H7 (cell line): ENCODE measurements at places on chromosomes 11 and 22. TPM values are rescaled to one million over a fixed set of nuclear protein-coding genes. Genes with fewer than 3 reads are reported as not detected.
A peak's percentile ranks its signal among the peaks of the same experiment; 100 is the strongest.

DNA sequence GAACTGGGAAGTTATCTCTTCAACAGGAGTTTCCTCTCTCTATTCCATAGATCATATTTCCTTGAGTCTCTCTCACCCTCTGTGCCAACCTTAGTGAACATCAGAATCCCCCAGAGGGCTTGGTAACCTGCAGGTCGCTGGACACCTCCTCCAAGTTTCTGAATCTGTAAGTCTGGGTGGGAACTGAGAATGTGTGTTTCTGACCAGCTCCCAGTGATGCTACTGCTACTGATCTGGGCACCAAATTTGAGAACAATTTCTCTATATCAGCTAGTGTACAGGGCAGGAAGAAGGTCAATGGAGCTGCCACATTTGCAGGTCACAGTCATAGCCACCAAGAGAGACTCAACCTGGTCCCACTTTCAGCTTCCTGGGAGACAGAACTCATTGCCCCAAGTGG lies 62.9 kb downstream of the RCN1 start:
- DNase-seq, result no peak

DNA sequence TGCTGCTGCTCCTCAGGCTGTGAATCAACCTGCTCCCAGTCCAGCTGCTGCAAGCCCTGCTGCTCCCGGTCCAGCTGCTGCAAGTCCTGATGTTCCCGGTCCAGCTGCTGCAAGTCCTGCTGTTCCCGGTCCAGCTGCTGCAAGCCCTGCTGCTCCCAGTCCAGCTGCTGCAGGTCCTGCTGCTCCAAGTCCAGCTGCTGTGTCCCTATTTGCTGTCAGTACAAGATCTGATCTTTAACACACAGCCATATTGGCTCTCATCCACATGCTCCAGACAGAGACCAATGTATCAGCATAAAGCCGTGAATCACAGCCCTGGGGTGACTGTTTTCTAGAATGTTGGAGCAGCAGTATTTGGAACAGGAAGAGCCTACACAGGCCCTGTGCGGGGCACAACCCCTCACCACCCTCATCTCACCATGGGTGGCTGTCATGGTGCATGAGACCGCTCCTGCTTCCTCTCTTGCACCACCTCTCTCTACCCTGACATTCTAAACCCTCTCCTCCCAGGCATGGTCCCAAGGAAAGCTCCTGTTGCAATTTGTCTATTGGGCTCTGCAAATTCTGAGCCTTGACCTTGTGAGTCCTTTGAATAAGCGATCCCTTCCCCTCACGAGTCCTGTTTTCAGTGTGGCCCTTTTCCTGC lies 3.5 kb downstream of the KRTAP5-10 start:
- peak; percentile 42 for DNase-seq

- DNase-seq, result no peak
These were observed 24.6 kb downstream of the LMO1 start for GRCh38 chr11:8239040-8239439.

DNA sequence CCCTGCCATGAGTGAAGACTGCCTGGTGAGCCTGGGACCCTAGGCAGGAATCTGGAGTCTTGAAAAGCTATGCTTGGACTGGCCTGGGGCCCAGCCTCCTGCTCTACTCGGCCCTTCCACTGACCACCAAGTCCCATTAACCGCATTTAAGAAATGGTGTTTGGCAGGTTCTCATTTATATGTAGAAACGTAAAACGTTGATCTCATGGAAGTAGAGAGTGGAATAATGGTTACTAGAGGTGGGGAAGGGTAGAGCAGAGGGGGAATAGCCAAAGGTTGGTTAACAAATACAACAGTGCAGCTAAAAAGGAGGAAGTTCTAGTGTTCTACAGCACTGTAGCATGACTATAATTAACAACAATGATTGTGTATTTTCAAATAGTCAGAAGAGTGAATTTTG lies 72.9 kb upstream of the EED start:
- DNase-seq, result no peak

GRCh38 chr22:17944256-17944655 lies 80.1 kb downstream of the MICAL3 start:
- no peak for DNase-seq

DNA sequence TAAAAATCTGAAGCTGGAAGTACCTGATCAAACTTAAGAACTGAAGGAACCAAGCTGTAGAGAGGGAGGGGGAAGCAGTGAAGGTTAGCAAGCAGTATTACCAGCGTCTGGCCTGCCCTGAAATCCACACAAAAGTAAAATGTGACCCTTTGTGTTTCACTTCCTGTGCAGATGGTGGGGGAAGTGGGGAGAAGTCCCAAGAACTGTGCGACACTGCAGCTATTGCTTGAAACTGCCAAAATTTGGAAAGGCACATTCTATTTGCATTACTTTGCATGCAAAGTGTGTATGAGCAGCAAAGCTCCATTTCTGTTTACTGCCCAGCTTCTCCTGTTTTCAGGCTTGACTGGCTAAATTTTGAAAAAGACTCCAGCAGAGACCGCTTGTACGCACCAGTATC lies 72.1 kb upstream of the BMAL1 start:
- DNase-seq, result no peak

- no peak for DNase-seq
These were observed 39.1 kb downstream of the SLC35F2 start for GRCh38 chr11:107819361-107820014.

GRCh38 chr22:46855681-46856080 lies 93.2 kb downstream of the TBC1D22A start:
- DNase-seq, result no peak

GRCh38 chr11:133570376-133570775 lies 38.1 kb upstream of the OPCML start:
- DNase-seq, result no peak

DNA sequence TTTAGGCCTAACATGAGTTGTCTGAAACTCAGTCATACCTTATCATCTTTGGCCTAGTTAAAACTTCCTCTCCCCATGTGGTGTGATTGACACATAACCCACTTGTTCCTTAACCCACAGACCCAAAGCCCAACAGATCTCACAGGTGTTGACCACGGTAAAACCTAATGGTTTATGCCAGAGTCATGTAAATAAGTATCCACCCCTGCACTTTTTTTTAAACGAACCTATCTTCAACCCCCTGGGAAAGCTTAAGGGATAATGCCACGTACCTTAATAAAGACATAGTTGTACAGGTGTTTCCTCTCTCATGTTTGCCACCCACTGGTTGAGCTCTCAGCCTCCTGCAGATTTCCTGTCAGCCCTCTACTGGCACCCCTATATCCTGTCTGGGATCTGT lies 709.3 kb upstream of the CCDC179 start:
- DNase-seq, result no peak

DNA sequence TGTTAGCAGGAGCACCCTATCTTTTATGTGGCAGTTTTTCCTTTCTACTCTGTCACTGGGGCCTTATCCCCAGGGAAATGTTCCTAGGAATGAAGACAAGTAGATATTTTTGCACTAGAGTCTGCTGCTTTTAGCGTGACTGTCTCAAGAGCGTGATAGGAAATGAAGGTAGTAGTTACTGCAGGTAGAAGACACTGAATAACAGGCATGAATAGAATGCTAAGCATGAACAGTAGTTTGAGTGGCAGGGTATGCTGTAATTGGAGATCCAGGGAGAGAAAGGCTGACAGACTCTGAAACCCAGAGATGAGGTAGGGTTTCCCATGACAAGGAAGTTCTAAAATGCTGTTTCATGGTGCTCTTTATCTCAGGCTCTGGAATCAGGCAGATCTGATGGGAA lies 475.1 kb downstream of the NELL1 start:
- no peak for DNase-seq

DNA sequence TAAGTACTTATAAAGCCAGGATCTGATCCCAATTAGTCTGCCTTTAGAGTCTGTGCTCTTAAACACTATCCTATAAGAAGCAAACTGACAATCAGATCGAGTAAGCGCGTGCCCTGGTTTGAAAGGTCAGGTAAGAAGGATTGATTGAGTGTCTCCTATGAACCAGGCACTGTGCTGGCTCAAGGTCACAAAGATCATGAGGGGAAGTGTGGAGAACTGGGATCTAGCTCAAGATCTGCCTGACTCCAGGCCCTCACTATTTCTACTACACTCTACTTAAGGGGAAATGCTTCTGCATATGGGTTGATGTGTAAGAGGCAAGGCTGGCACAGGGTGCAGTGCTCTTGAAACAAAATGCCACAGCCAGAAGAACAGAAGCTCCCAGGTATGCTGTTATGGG lies 77.0 kb downstream of the ME3 start:
- DNase-seq, result no peak

DNA sequence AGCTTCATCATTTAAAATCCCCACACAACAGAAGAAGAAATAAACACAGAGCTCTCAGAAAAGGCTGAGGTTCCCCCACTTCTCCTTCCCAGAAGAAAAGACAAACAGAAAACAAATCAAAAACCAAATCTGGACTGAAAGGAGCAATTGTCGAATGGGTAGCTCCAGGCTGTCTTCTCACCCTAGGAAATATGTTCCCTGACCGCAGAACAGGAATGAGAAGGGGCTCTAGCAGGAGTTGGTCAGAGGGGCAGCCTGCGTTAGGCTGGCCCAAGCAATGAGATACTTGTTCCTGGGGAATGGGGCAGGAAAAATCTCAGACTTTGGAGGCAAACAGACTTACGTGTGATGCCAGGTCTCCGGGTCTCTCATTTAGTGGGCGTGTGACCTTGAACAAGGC lies 562.6 kb upstream of the CADM1 start:
- DNase-seq, result no peak

GRCh38 chr11:116582571-116582970 lies 190.2 kb downstream of the BUD13 start:
- no peak for DNase-seq

DNA sequence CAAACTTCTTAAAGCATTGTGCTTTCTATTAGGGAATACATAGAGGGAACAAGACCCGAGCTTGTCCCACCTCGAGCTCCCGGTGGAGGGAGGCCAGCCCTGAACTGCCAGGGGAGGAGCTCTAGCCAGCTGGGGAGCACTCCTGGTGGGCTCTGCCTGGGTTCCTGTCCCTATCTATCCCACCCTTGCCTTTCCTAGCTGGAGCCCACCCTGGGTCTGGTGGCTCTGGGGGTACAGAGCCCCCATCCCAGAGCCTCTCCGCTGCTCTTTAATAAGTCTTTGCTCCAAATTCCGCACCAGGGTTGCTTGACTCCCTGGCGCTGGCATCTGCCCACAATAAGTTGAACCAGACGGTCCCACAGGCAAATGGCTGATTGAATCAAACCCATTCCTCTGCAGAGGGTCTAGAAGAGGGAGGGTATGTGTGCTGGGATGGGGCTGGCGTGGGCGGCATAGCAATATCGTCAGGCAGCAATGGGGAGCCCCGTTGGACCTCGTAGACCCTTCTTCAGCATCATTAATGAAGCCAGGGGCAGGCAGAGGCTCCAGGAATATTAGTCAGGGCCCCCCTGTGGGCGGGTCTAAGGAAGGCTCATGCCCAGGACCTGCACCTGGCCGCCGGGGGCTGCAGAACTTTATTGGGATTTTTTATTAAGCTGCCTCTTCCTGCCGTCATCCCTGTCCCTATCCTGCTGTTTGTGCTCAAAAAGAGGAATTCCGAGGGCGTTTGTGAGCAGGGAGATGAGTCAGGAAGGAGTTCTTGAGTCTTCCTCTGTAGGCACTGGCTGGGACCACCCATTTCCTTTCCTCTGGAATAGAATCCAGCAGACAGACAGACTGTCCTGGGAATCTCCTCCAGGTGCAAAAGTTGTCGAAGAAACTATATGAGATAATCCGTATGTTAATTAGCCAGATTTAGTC lies 38.5 kb upstream of the RIC3 start:
- peak; percentile 48 for DNase-seq

GRCh38 chr22:33386270-33386669 lies 328.1 kb upstream of the SYN3 start:
- no peak for DNase-seq

The PCNX3 gene
- total RNA-seq, result 21.7 and 25.9 TPM in 2 replicates

The PGGHG gene
- total RNA-seq, result 69.0 and 102 TPM in 2 replicates

The APOBEC3A gene
- total RNA-seq, result not detected in 2 replicates

The MAJIN gene
- 0.97 and 1.1 TPM in 2 replicates for total RNA-seq

The POU2AF3 gene
- total RNA-seq, result 0.87 and 1.0 TPM in 2 replicates

The MIOX gene
- total RNA-seq, result not detected in 2 replicates

The THY1 gene
- 305 and 319 TPM in 2 replicates for total RNA-seq
